Left colon (tissue), 2 donors: ENCODE measurements at places on chromosomes 11 and 22. TPM values are rescaled to one million over a fixed set of nuclear protein-coding genes. Genes with fewer than 3 reads are reported as not detected.

PRAME gene
- not detected for total RNA-seq

OR5M3 gene
- total RNA-seq: not detected

RIBC2 gene
- total RNA-seq: 0.84 TPM

TIMM10B gene
- 47.8 TPM for total RNA-seq
